Astrocyte (in vitro differentiated cells and primary cell): ENCODE measurements at places on chromosomes 7 and 10.

GRCh38 chr7:99040104-99040958 lies 103.6 kb downstream of the SMURF1 start:
- peak overlapping the region; percentile 73 for H3K27ac ChIP-seq
- peaks cover 51% of the 10 kb centered on the region for H3K36me3 ChIP-seq
- peaks cover 21% of the 10 kb centered on the region for H3K4me1 ChIP-seq
- H3K27me3 ChIP-seq = no peaks in the 10 kb centered on the region

DNA sequence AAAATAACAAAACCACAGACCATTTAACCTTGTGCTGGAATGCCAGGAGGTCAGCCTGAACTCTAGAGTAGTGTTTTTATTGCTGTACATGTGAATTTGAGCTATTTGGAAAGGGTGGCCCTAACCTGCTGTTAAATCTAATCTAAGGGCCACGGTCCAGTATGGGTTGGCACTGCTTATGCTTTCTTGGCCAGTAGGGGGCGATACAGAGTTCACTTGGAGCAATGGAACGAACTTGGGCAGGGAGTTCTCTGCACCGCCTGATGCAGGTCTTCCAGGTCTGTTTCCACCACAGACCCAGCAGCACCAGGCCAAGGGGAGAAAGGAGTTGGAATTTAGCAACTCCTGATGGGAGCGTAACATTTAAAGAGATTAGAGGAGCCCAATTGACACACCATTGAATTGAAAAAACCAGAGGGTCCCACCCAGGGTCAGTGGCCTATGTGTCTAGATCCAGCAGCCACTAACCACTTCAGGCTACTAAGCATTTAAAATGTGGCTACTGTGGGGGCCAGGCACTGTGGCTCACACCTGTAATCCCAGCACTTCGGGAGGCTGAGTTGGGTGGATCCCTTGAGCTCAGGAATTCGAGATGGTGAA lies 75.7 kb upstream of the EFCAB10 start:
- DNase-seq = no peak
- no peaks in the 10 kb centered on the region for H3K27me3 ChIP-seq
- no peak overlapping the region for H3K27ac ChIP-seq
- no peaks in the 10 kb centered on the region for H3K4me1 ChIP-seq

DNA sequence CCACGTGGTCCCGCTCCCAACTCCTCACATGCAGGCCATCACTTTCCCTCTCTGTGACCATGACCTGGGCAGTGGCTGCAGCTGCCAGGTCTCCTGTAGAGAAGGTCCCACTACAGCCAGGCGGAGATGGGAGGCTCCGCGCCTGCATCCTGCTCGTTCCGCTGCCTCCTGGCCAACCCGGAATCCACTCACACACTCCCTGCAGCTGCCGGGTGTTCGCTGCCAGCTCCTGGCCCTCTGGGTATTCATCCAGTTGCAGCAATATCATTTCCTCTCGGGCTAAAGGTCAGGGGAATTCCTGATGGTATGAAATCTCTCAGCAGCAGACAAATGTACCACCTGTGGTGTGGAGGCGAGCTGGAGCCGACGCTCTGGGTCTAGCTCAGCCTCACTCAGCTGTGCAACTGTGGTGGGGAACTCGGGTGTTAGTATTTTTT lies 65.7 kb downstream of the TLL2 start:
- no peak overlapping the region for H3K4me3 ChIP-seq
- DNase-seq = no peak
- no peaks in the 10 kb centered on the region for H3K36me3 ChIP-seq
- no peaks in the 10 kb centered on the region for H3K4me1 ChIP-seq

GRCh38 chr10:50636618-50637579 lies 13.1 kb upstream of the SGMS1 start:
- no peaks in the 10 kb centered on the region for H3K27me3 ChIP-seq
- no peaks in the 10 kb centered on the region for H3K36me3 ChIP-seq
- DNase-seq = peak; percentile 47
- no peak overlapping the region for H3K4me3 ChIP-seq
- no peak overlapping the region for H3K27ac ChIP-seq

DNA sequence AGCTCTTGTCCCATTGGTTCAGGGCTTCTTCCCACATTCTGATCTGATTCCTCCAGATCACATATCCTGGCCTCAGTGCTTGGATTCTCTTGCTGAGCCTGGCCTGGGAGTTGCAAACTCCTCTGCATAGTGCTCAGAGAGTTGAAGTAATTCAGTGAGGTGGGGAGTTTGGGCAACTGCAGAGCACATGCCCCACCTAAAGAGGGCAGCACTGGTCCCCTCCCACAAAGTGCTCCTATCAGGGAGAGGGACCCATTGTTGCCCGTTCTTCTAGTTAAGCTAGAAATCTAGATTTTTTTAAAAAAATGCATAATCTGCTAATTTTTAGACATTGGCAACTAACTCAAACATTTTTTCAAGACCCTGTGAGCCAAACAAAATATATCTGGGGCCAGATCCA lies 45.1 kb downstream of the CHN2 start:
- no peaks in the 10 kb centered on the region for H3K36me3 ChIP-seq
- no peak for DNase-seq
- H3K4me1 ChIP-seq = no peaks in the 10 kb centered on the region
- no peak overlapping the region for H3K27ac ChIP-seq

GRCh38 chr10:123165445-123166072 lies 11.4 kb downstream of the BUB3 start:
- no peak overlapping the region for H3K27ac ChIP-seq
- no peaks in the 10 kb centered on the region for H3K27me3 ChIP-seq
- no peak overlapping the region for H3K4me3 ChIP-seq
- DNase-seq = no peak

DNA sequence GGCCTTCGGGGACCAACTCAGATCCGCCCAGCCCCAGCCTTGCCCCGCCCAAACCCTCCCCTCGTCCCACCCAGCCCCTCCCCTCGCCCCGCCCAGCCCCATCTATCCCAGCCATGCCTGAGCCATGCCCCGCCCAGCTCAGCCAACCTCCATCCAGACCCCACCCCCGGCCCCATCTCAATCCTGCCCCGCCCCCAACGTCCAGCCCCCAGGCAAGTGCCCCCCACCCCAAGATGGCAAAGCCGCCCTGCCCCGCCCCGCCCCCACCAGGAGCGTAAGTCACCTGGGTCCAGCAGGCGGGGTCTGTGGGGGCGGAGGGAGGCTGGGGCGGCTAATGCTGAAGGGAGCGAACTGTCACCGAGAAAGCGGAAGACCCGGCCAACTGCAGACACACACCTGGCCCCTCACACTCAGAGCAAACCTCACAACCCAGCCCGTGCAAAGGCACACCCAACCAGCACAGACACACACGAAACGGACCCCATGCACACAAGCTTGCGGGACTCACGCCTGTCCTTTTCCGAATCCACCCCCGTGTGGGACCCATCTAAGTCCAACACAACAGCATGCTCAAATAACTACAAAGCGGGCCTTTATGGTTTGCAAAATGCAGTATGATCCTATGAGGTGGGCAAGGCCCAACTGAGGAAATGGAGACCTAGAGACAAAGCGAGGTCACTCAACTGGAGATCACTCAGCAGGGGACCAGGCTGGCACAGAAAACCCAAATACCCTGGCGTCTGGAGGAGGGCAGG lies 11.5 kb upstream of the OGA start:
- H3K4me3 ChIP-seq = peak overlapping the region; percentile 65
- H3K27ac ChIP-seq = peak overlapping the region; percentile 33
- H3K27me3 ChIP-seq = no peaks in the 10 kb centered on the region
- peaks cover 16% of the 10 kb centered on the region for H3K4me1 ChIP-seq

DNA sequence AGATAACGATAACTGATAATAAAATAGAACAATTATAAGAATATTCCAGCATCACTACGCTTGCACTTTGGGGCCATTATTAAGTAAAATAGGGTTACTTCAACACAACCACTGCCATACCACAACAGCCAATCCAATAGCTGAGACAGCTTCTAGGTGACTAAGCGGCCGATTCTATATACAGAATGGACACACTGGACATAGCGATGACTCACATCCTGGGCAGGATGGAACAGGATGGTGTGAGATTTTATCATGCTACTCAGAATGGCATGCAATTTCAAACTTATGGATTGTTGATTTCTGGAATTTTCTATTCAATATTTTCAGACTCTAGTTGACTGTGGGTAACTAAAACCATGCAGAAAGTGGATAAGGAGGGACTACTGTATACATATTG lies 920.9 kb downstream of the LRMDA start:
- H3K27ac ChIP-seq = peak overlapping the region; percentile 74
- H3K27me3 ChIP-seq = no peaks in the 10 kb centered on the region
- DNase-seq = peak; percentile 89

DNA sequence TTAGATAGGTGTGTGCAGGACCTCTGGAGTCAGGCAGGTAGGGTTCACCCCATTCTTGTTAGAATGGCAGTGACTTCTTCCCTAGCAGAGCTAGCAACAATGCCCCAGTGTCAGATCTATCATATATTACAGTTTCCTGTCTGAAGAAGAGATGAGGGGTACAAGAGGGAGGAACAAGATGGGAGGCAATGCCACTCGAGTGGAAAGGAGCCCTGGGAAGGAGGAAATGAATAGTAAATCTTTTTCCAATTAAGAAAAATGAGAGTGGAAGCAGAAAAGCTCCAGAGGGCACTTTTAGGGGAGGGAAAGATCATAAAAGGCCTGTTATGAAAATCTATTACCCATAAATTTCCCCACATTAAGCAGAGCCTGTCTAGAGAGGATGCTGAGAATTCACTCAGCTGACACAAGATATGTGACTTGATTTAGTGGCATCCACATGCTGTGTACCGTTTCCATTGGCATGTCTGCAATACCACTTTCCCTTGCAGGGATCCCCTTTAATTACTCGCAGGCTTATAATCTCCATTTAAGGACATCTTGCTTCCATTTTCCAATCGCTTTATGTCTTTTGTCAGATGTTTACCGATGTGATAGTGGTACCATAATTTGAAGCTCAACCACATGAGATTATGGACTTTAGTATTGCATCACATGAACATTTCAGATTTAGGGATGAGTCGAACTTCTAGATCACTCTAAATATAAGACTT lies 70.0 kb upstream of the AGBL3 start:
- H3K36me3 ChIP-seq = peaks cover 49% of the 10 kb centered on the region
- H3K4me3 ChIP-seq = no peak overlapping the region
- H3K27me3 ChIP-seq = no peaks in the 10 kb centered on the region

DNA sequence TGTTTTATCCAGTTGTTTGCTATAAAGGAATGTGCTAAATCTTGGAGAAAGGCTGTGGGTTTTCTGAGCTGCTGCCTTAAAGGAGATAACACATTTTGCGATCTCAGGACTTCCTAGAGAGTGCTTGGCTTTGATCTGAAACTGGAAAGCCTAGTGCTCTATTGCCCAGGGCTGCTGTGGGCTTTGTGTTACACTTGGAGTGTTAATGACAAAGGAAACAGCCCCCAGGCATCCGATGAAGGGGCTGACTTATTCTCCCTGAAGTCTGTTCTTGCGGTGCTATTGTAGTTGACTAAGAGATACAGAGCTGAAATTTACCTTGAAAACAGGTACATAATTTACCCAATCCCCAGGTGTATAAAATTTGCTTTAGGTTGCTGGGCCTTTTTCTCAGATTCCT lies 74.5 kb downstream of the SND1 start:
- H3K4me1 ChIP-seq = no peaks in the 10 kb centered on the region
- H3K36me3 ChIP-seq = peaks cover 56% of the 10 kb centered on the region
- no peaks in the 10 kb centered on the region for H3K27me3 ChIP-seq
- no peak overlapping the region for H3K27ac ChIP-seq

DNA sequence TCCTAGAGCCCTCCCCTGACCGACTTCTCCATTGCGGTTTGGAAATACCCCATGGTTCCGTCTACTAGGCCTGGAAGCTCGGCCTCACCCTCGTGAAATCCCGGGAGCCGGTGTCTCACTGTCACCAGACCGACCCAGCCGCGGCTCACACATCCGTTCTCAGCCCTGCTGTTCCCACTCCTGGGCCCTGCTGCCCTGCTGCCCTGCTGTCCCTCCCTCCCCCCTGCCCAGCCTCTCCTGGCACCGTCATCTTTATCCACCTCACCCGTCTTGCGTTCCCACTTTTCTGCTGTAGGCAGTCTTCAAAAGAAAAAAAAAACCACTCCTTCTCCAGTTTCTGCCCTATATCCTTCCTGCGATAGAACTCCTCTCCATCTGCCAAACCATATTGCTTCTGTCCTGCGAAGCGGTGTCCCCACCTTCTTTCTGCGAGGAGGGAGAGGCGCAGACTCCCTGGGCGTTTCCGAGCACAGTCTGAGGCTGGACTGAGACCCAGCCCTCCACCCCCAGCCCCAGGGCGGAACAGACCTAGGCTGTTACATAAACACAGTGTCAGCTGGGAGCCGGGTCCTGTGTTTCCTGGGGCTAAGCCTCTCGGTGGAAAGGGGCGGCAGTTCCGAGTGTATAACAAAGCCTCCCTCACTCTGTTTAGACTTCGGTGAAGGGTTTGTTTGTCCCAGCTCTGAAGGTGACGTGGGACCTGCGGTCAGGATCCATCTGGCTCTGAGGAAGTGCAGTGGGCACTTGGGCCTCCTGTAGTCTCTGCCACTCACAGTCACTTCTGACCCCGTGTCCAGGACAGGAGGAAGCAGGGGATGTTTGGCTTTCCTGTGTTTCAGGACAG lies 2.8 kb downstream of the AGAP3 start:
- H3K27ac ChIP-seq = peak overlapping the region; percentile 61
- no peaks in the 10 kb centered on the region for H3K27me3 ChIP-seq
- H3K4me1 ChIP-seq = peaks cover 32% of the 10 kb centered on the region
- peak; percentile 52 for DNase-seq

DNA sequence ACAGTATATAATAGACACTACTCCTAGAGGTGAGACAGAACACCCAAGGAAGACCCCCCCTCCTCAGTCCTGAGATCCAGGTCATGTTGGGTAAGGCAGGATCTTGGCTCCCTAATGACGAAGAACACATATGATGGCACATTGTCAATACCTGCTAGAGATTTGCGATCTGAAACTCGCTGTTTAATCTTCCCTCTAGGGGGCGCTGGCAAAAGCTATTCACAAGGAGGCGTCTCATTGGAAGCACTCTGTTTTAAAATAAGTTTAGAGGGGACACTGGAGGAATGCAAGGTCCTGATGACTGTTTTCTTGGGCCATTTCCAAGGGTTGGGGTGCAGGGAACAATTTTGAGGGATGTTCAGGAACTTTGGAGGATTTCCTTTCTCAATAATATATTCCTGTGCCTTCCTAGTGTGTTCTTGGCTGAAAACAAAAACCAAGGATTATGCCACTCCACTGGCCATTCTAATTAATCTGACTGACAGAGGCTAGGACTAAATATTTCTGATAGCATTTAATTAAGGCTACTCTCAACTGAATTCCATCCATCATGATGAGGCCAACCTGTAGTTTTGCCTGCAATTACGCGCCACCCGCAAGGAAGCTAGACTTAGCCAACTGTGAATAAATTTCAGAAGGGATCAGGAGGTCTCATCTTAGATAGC lies 1013.8 kb upstream of the MBL2 start:
- H3K27ac ChIP-seq = no peak overlapping the region
- no peaks in the 10 kb centered on the region for H3K4me1 ChIP-seq
- H3K27me3 ChIP-seq = no peaks in the 10 kb centered on the region
- H3K36me3 ChIP-seq = no peaks in the 10 kb centered on the region
- no peak overlapping the region for H3K4me3 ChIP-seq
